ENCODE measurements at places on chromosomes 2 and 18. TPM values are rescaled to one million over a fixed set of nuclear protein-coding genes. Genes with fewer than 3 reads are reported as not detected.

DNA sequence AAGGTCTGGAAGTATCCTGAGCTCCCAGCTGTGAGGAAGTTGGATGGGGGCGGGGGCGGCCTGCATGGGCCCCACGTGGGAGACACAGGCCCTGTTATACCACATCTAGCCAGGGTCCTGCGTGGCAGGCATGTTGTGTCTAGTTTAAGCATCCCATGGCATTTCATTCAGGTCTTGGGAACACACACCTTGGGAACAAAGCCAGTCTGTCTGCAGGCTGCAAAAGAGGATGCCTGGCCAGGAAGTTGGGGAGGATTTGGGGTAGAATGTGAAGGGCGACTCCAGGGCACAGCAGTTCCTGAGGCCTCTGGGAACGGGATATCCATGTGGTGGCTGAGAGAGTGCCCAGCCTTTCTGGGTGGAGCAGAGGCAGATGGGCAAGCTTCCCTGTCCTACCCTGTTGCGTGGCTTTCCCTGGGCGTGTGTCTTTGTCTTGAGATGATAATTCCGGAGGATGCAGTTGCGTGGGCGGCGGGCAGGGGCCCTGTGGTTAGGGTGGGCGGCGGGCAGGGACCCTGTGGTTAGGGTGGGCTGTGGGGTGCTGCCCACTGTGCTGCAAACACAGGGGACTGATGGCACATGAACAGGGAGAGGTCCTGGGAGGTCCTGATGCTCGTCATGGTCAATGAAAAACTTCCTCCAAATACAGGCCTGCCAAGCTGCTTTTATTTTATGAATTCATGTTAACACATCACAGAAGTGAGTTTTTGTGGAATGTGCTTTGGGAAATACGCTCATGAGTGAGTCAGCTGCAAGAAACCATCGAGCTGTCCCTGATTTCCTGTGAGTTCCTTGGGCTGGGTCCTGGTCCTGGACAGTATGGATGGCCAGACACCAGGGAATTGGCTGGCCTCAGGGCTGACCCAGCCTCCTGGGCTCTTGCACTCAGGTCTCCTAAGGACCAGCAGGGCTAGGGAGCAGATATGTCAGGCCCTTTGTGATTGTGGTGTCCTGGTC, 90.0 kb upstream of the HS6ST1 start:
- no peak for DNase-seq
- H3K4me3 ChIP-seq, result no peak overlapping the region
- H3K27ac ChIP-seq, result no peak overlapping the region
- no peaks in the 10 kb centered on the region for H3K27me3 ChIP-seq

- no peak overlapping the region for H3K27ac ChIP-seq
- no peak for DNase-seq
- H3K4me1 ChIP-seq, result no peaks in the 10 kb centered on the region
- no peaks in the 10 kb centered on the region for H3K27me3 ChIP-seq
- H3K36me3 ChIP-seq, result no peaks in the 10 kb centered on the region
Measured at GRCh38 chr2:26316041-26316440, 29.9 kb upstream of the SELENOI start.

- no peak overlapping the region for H3K27ac ChIP-seq
- H3K27me3 ChIP-seq, result no peaks in the 10 kb centered on the region
- H3K36me3 ChIP-seq, result peaks cover 50% of the 10 kb centered on the region
- H3K4me3 ChIP-seq, result no peak overlapping the region
- H3K4me1 ChIP-seq, result no peaks in the 10 kb centered on the region
Measured at GRCh38 chr18:36025025-36025424, 42.3 kb downstream of the RPRD1A start.

DNA sequence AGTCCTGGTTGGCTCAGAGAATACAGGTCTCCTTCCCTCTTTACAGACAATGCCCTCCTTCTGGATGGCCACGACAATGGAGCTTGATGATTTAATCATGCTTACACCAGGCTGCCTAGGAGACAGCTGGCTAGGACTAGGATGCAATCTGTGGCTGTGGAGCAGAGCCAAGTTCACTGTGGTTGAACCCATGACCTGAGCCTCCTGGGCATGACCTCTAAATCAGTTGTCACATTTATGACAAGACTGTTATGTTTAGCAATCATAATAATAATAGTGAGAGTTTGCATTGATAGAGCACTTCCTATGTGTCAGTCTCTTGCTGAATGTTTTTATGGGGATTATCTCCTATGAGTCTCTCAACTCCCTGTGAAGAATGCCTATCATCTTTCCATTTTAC, 244.1 kb downstream of the ICOS start:
- H3K27me3 ChIP-seq, result no peaks in the 10 kb centered on the region
- no peaks in the 10 kb centered on the region for H3K36me3 ChIP-seq
- H3K4me3 ChIP-seq, result no peak overlapping the region
- no peak for DNase-seq
- H3K27ac ChIP-seq, result no peak overlapping the region
- no peaks in the 10 kb centered on the region for H3K4me1 ChIP-seq

DNA sequence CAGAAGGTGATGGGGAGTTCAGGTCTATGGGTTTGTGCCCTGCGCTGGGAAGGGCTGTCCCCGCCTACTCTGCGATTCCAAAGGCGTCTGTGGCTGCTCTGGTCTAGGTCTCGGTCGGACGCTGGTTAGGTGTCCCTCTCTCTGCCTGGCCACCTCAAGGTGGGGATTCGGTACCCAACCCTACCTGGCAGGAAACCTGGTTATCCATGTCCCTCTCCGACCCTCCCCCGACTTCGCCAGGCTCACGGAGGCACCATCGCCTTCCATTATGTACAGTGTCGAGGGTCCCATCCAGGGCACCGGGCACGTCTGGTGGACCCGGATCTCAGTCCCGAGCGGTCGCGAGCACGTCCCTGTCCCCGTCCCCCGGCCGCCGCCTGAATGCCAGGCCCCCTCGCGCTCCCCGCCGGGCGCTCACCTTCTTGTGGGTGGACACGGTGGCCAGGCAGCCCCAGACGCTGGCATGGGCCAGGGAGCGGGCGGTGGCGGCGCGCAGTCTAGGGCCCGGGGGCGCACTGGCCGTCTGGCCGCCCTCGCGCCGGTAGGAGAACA, 628 bp downstream of the CREG2 start:
- DNase-seq, result no peak
- peaks cover 2% of the 10 kb centered on the region for H3K4me1 ChIP-seq
- H3K27ac ChIP-seq, result no peak overlapping the region
- H3K36me3 ChIP-seq, result no peaks in the 10 kb centered on the region
- peak overlapping the region; percentile 53 for H3K4me3 ChIP-seq

- DNase-seq, result no peak
- H3K4me3 ChIP-seq, result no peak overlapping the region
- H3K27ac ChIP-seq, result no peak overlapping the region
Measured at GRCh38 chr2:229124136-229124535, 147.0 kb downstream of the PID1 start.

GRCh38 chr2:127164761-127165538, 55.1 kb downstream of the CYP27C1 start:
- H3K4me1 ChIP-seq, result no peaks in the 10 kb centered on the region
- no peak overlapping the region for H3K27ac ChIP-seq
- H3K27me3 ChIP-seq, result no peaks in the 10 kb centered on the region
- H3K4me3 ChIP-seq, result no peak overlapping the region

DNA sequence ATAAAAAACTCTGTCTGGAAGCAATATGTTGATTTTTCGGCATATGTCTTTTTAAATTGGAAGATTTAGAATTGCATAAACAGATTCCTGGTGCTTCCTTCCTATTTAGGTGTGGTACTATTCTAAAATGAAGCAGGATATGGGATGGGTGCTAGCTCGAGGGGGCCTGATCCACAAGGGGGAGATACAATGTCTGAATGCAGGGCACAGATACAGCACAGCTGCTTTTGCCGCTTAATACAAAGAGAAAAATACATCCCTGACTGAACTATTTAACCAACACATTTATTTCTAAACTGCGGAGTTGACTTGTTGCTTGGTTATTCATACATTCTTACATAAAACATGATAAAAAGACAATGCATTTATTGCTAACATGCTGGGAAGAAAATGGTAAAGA, 169.1 kb downstream of the TMEFF2 start:
- no peaks in the 10 kb centered on the region for H3K36me3 ChIP-seq
- no peaks in the 10 kb centered on the region for H3K27me3 ChIP-seq
- peak overlapping the region; percentile 48 for H3K27ac ChIP-seq
- H3K4me3 ChIP-seq, result no peak overlapping the region

- H3K4me3 ChIP-seq, result no peak overlapping the region
- H3K4me1 ChIP-seq, result no peaks in the 10 kb centered on the region
- H3K27ac ChIP-seq, result no peak overlapping the region
- H3K27me3 ChIP-seq, result no peaks in the 10 kb centered on the region
- H3K36me3 ChIP-seq, result no peaks in the 10 kb centered on the region
Measured at GRCh38 chr18:66560094-66560493, 43.8 kb downstream of the CDH19 start.

- no peaks in the 10 kb centered on the region for H3K36me3 ChIP-seq
- no peaks in the 10 kb centered on the region for H3K27me3 ChIP-seq
- H3K4me1 ChIP-seq, result peaks cover 4% of the 10 kb centered on the region
- peak overlapping the region; percentile 99 for H3K27ac ChIP-seq
- DNase-seq, result peak; percentile 74
- H3K4me3 ChIP-seq, result peak overlapping the region; percentile 84
Measured at GRCh38 chr2:43224131-43224570, 2.3 kb downstream of the ZFP36L2 start.

- H3K27me3 ChIP-seq, result no peaks in the 10 kb centered on the region
- H3K4me3 ChIP-seq, result no peak overlapping the region
- H3K27ac ChIP-seq, result no peak overlapping the region
- H3K36me3 ChIP-seq, result no peaks in the 10 kb centered on the region
- H3K4me1 ChIP-seq, result no peaks in the 10 kb centered on the region
- no peak for DNase-seq
Measured at GRCh38 chr18:53946594-53946993, 277.9 kb downstream of the MBD2 start.

DNA sequence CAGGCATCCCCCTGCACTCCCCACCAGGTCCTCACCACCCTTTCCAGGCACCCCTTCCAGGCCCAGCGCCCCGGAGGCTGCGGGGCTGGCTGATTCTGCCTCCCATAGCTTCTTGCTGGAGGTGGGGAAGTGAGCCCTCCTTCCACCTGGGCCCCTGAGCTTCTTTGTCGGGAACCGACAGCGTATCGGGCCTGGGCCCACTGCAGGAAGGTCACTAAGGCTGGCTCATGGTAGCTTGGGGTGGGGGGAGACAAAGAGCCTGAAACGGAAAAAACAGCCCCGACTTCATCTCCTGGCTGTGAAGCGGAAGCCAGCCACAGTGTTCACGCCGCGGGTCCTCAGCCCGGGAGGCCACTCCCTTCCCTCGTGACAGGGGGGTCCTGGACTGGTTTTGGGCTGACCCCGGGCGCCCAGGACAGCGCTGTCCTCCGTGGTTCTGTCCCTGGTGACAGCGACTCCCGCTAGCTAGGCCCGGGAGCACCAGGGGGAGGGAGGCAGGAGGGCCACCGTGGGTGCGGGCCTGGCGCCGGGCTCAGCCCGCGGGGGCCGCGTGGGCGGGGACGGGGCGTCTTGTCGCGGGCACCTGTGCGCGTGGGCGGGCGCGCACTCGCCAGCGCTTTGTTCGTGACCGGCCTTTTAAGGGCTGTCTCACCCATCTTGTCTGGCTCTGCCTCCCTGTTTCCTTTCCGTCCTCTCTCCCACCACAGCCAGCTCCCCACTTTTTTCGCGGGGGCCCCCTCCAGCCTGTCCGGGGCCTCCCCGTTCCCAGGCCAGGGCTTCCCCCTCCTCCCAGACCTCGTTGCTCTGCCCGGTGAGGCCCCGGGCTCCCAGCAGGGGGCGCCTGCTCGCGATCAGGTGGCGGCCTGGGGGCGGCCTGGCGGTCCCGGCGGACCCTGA, 64.9 kb downstream of the DNMT3A start:
- peak; percentile 64 for DNase-seq
- H3K4me3 ChIP-seq, result peak overlapping the region; percentile 40
- H3K36me3 ChIP-seq, result no peaks in the 10 kb centered on the region

DNA sequence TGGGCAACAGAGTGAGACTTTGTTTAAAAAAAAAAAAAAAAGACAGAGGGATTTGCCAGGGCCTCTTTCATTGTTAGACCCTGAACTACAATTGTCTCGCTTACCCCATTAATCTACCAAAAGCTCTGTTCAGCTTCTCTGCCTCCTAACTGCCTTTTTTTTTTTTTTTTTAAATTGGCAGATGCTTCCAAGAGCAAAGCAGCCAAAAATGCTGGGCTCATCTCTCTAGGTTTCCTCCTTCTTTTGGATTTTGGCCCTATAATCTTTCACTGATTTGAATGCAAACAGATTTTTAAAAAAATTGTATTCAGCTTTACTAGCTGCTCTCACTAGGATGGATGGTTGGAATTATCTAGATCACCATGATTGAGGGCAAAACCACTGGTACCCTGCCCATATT, 33.2 kb upstream of the RAPGEF4 start:
- no peak overlapping the region for H3K27ac ChIP-seq
- H3K4me3 ChIP-seq, result no peak overlapping the region
- H3K4me1 ChIP-seq, result no peaks in the 10 kb centered on the region
- H3K36me3 ChIP-seq, result no peaks in the 10 kb centered on the region
- H3K27me3 ChIP-seq, result peaks cover 4% of the 10 kb centered on the region

- H3K4me1 ChIP-seq, result peaks cover 14% of the 10 kb centered on the region
- peak within 1 kb of the TSS; percentile 95 for H3K27ac ChIP-seq
- H3K36me3 ChIP-seq, result no peaks in the 10 kb centered on the region
- no peaks in the 10 kb centered on the region for H3K27me3 ChIP-seq
- DNase-seq, result peak; percentile 92
Measured at GRCh38 chr2:24123195-24123921, at the start of the genes FAM228B and PFN4. TSS of gene FAM228B (plus strand) at chr2:24123469. CDS start at chr2:24124362, 893 bp downstream. TSS of gene PFN4 (minus strand) at chr2:24123334. CDS start at chr2:24122535, 799 bp downstream.

DNA sequence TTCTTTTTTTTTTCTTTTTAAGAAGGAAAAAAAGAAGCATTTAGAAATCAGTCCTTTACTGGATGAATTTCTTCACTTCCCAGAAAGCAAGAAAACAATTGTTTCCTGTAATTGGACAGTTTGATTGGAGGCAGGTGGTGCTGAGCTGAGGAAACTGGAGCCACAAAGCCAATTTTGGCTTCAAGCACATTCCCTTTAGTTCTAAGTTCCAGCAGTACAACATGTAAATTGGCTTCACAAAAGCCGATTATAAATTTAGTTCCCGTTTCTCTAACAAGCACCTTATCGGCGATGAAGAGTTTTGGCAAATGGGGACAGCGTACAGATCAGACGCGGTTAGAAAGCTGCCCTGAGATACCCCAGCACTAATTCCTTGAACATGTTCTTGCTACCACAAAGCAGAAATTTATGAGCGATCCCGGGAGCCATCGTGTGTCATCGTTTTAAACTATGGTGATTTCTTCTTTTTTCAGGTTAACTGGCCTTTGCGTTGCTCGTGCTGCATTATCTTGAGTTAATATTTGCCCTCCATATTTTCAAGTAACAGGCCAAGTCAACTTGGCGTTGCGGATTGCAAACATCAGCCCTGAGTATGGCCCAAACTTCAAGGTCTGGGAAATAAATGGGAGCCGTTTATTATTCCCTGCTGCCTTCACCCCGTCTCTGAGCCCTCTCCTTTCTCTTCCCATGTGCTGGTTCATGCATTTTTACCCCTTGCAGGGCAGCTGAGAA, 190.4 kb upstream of the ID2 start:
- H3K36me3 ChIP-seq, result no peaks in the 10 kb centered on the region
- H3K4me1 ChIP-seq, result peaks cover 24% of the 10 kb centered on the region
- DNase-seq, result no peak
- H3K27ac ChIP-seq, result no peak overlapping the region
- no peaks in the 10 kb centered on the region for H3K27me3 ChIP-seq

The VWA3B gene
- total RNA-seq, result 0.18 TPM

The LIMS4 gene
- total RNA-seq, result 2.8 TPM

The COL5A2 gene
- total RNA-seq, result 4.8 TPM

The YWHAQ gene
- total RNA-seq, result 303 TPM

The CKAP2L gene
- 0.90 TPM for total RNA-seq

The SLC11A1 gene
- total RNA-seq, result 4.2 TPM

The CXCR2 gene
- 2.7 TPM for total RNA-seq

The RGPD8 gene
- total RNA-seq, result 9.1 TPM

The ELOA2 gene
- total RNA-seq, result not detected

The RNU2-63P gene
- total RNA-seq, result not detected

The ASB18 gene
- total RNA-seq, result 37.9 TPM

The WNT6 gene
- 0.73 TPM for total RNA-seq

The RTP5 gene
- total RNA-seq, result not detected

The PLCD4 gene
- total RNA-seq, result 1.2 TPM

Measured in heart right ventricle (tissue), 16 donors.